Stimulated activated CD8-positive, alpha-beta memory T cell treated with anti-CD3 and anti-CD28 coated beads, Interleukin-7, amount 100 ng/mL, for 24 hours (primary cell): ENCODE measurements at places on chromosomes 4 and X.

DNA sequence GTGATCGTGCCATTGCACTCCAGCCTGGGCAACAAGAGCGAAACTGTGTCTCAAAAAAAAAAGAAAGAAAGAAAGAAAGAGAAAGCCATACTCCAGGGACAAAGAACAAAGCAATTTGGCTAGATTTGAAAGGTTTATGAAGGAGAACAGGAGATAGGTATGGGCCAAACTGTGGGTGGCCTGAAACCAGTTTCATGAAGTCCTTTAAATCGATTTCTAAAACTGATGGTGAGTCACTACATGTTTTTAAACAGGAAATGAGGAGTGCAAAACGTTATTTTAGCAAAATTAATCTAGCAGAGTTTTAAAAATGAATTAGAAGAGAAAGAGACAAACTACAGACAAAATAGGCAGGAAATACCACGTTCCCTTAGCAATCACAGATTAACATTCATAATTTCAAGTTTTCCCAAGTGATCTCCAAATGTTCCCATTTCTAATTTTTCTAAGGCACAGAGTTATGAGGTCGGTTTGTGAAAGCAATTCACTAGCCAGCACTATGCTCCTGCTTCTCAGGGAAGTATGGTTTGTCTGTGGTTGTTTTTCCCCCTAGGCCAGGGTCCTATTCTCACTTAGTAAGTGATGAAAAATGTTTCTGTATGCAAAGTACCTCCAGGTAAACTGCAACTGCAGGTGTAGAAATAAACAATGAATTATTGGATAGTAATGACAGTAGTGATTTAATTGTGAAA, 190.6 kb downstream of the PPP3CA start:
- no peak for DNase-seq

GRCh38 chr4:94412658-94413038, 39.1 kb upstream of the PDLIM5 start:
- DNase-seq, result no peak

GRCh38 chrX:31297881-31298280, 226.0 kb upstream of the FTHL17 start:
- DNase-seq, result no peak

DNA sequence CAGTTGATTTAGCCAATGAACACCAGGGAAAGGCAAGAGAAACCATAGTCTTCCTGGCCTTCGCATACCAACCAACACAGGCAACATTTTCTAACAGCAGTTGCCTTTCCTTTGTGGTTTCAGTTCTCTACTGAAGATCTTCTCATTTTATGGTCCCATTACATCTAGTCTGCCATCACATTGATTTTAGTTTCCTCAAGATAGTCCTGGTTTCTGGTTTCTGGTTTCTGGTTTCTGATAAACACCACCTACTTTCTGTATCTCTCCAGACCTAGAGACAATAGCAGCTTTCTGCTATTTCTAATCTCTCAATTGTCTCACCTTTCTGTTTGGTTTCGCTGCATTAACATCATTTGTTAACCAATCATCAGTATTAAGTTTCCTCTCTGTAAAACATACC, 646.3 kb upstream of the SPANXN1 start:
- DNase-seq, result no peak

- DNase-seq, result no peak
Observed at GRCh38 chrX:49276671-49277534, 7.3 kb downstream of the PPP1R3F start.

GRCh38 chr4:10579648-10580047, 104.9 kb downstream of the CLNK start:
- DNase-seq, result no peak

DNA sequence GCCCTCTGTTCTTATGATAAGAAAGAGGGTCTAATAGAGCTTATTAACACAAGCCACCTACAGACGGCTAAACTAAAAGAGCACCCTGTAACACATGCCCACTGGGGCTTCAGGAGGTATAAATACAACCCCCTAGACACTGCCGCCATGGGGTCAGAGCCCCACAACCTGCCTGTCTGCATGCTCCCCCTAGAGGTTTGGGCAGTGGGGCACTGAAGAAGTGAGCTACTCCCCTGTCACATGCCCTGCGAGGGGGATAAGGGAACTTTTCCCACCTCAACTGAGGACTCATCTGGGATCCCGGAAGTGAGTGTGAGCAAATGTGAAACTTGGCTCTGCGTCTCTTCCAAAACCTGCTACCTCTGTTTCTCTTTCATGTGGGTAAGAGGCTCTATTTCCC, 334.5 kb downstream of the ADAM29 start:
- DNase-seq, result no peak

GRCh38 chr4:14125375-14126129, 498.0 kb upstream of the BOD1L1 start:
- no peak for DNase-seq

DNA sequence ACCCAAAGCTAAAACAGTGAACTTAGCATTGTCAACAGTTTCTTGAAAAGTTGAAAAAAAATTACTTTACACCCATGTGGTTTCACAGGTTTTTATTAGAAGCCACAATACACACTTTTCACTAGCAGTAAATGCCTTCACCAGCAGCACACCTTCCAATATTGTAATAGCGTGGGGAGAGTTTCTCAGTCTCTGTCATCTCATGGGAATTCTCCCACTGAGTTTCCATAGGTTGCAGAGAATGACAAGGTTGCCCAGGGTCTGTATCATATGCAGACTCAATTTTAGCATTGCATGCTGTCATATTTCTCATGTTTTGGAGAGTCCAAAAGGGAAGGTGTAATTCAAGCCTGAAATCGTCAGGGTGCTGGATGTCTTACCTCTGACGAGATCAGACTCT, 486.1 kb upstream of the TENM3 start:
- DNase-seq, result no peak

DNA sequence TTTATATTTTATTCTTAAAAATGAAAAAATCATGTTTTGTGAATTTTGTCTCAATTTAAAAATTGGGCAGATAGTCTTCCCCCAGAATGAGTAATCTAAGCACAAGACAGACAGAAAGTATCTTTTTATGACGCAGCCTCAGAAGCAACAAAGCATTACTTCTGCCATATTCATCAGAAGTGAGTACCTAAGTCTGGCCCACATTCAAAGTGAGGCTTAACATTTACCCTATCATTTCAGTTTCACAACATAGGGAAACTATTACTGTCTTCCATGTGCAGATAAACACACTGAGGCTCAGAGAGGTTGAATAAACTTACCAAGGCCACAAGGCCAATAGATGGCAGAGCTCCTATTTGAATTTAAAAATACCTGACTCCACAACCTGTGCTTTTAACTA, 4.4 kb upstream of the PRDX4 start:
- no peak for DNase-seq

DNA sequence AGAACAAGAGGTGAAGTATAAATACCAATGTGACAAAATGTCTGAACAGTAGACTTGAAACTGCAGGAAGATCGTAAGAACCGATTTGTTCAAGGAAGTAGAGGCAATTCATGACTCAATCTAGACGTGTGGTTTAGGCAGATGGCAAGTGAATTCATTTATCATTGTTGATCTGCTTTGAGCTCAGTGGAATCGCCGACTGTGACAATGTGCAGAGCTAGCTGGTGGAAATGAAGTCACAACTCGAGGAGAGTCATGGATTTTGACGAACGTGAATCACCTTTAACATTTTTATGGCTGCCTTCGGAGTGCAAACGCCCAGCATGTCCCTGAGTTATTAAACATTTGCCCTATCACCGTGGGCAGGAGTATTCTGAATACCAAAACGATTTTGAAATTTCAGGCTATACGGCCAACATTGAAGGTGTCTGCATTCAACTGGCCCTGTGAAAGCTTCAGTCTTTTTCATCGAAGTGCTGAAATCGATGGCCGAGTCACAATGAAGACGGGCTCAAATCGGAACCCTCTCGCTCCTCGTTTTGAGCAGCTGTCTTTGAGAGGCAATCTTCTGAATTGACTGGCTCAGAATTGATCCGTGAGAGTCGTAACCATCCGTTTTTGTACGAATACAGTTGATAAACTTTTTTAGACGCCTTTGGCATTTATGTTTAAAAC, 689 bp upstream of the OGT start:
- DNase-seq, result no peak

GRCh38 chr4:4386296-4386735, 586 bp upstream of the NSG1 start:
- DNase-seq, result no peak

GRCh38 chr4:113236916-113237315, 187.5 kb downstream of the ANK2 start:
- no peak for DNase-seq

DNA sequence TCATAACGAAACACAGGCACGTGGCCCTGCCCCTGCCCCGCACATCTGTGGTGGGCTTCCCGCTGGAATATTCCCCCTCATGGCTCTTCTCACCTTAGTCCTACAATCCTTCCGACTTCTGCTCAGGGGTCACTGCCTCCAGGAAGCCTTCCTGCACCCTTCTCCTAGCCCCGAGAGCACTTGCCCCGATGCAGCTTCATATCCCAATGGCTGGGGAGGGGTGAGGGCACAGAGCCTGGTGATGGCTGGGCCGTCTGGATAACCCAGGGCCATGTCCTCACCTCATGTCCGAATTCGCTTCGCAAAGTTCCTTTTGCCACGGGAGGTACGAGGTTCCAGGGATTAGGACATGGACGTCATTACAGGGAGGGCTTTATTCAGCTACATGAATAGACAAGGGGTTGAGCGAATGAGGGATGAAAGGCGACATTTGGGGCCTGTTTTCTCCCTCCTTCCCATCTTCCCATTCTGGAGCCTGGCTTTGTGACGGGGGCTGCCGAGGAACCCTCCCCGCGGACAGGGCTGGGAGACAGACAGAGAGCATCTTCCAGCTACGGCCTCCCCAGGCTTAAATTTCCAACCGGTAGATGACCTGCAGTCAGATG, 35.5 kb upstream of the HMX1 start:
- no peak for DNase-seq

DNA sequence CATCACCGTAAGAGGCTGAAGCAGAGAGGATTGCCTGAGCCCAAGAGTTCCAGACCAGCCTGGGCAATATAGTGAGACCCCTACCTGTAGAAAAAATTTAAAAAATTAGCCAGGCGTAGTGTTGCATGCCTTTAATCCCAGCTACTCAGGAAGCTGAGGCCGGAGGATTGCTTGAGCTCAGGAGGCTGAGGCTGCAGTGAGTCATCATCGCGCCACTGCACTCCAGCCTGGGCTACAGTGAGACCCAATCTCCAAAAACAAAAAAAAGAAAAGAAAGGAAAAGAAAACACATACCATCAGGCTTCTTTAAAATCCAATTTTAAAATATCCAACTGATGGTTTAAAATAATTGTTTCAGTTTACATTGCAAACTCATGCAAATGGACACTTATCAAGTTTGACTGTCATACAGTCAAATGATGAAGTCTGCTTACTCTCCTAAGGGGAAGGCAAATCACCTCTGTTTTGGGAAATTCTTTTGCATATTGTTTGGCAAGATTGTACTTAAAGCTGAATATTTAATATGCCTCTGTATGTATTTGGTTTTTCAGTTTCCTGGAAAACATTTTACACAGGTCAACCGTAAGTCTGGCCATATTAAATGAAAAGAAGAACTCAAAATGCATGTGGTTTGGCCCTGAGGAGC, 23.7 kb upstream of the TENM3 start:
- no peak for DNase-seq

DNA sequence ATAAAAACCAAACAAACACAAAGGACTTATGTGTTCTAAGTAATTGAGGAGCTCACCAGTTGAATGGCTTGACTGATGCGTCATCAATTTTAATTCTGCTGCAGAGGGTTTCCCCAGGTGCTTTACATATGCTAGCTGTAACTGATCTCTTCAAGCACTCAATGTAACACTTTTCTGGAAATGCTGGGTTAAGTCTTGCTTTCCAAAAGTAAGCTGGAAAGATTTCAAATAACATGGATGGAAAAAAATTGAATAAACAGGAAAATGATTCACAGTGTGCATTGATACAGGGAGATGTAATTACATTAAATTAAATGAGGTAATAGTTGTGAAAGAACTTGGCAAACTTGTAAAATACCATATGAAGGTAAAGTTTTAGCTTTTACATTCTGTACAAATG, 186.7 kb upstream of the WDFY3 start:
- DNase-seq, result no peak

DNA sequence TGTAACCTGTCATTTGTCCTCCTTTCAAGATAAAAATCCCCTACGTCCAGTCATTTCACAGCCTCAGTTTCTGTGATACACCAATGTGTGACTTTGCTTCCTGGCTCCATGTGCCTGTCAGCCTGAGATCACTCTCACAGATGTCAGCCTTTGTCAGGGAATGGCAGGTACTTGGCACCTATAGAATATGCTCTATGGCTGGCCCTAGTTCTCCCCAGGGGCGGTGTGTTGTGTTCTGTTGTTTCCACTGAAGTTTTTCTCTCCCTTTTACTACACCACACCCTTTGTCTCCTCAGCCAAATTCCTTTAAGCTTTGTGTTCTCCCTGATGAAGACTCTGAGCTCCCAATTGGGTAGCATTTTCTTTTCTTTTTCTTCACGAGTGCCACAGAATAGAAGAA, 81.7 kb downstream of the ALPK1 start:
- DNase-seq, result no peak

- no peak for DNase-seq
Observed at GRCh38 chrX:139196890-139197289, 333.6 kb upstream of the F9 start.

- no peak for DNase-seq
Observed at GRCh38 chr4:7673121-7673520, 238.4 kb upstream of the PSAPL1 start.

DNA sequence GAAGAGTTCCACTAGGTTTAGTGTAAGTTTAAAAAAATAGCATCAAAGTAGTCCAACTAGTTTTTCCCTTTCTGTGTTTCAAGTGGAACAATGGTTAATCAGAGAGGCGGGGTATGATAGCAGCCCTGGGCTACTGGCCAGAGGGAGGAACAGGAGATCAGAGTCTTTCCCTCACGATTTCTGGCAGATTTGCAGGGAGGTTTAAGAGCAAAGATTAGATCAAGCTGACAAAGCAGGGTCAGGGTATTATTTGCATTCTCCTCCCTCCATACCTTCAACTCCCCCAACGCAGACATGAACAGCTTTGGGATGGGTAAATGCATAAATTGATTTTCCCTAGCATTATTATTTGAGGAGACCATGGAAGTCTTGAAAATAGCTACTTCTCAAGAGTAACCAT, 277.6 kb upstream of the DIAPH2 start:
- no peak for DNase-seq

- no peak for DNase-seq
Observed at GRCh38 chr4:118357601-118358000, 4.8 kb upstream of the PRSS12 start.

DNA sequence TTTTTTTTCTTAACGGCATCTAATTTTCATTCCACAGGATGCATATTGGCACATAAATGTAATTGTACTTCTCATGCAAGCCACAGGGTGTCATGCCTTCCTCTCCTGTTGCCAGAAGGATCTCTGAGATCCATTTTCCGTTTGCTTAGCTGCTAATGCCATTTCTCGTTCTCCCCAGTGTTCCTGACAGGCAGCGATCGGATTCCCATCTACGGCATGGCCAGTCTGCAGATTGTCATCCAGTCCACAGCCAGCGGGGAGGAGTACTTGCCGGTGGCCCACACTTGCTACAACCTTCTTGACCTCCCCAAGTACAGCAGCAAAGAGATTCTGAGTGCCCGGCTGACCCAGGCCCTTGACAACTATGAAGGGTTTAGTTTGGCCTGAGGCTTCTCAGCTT, 8.9 kb upstream of the NAP1L5 start:
- DNase-seq, result no peak

GRCh38 chr4:105666693-105667092, 41.8 kb downstream of the INTS12 start:
- DNase-seq, result no peak

- no peak for DNase-seq
Observed at GRCh38 chr4:83109480-83110222, 4.9 kb downstream of the PLAC8 start.

- no peak for DNase-seq
Observed at GRCh38 chr4:183716302-183716701, 57.2 kb downstream of the TRAPPC11 start.
